ENCODE measurements at places on chromosomes 7 and 10. TPM values are rescaled to one million over a fixed set of nuclear protein-coding genes. Genes with fewer than 3 reads are reported as not detected.

DNA sequence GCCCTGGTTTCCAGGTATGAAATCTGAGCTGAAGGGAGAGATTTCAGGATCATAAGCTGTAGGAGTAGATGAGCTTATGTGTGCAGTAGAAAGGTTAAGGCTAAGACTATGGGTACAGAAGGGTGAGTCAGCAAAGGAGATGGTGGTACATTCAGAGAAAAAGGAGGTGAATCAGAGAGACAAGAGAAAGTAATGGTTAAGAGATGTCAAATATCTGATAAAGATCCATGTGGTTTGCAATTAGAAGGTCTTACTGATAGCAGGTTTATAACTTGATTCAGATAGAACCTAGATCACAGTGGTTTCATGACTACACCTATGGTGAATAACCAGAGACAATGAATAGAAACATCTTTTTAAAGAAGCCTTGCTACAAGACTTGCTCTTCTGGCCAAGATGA lies 4.5 kb upstream of the NPY start:
- DNase-seq = no peak
- peaks cover 13% of the 10 kb centered on the region for H3K27me3 ChIP-seq
- no peak overlapping the region for H3K27ac ChIP-seq
- no peaks in the 10 kb centered on the region for H3K4me1 ChIP-seq

- no peak overlapping the region for H3K27ac ChIP-seq
- H3K27me3 ChIP-seq = no peaks in the 10 kb centered on the region
- no peak overlapping the region for H3K4me3 ChIP-seq
Observed at GRCh38 chr7:108618056-108618455, 48.4 kb downstream of the DNAJB9 start.

- peaks cover 36% of the 10 kb centered on the region for H3K27me3 ChIP-seq
- H3K27ac ChIP-seq = no peak overlapping the region
- no peak for DNase-seq
Observed at GRCh38 chr10:133262696-133263095, 14.0 kb downstream of the ADAM8 start.

DNA sequence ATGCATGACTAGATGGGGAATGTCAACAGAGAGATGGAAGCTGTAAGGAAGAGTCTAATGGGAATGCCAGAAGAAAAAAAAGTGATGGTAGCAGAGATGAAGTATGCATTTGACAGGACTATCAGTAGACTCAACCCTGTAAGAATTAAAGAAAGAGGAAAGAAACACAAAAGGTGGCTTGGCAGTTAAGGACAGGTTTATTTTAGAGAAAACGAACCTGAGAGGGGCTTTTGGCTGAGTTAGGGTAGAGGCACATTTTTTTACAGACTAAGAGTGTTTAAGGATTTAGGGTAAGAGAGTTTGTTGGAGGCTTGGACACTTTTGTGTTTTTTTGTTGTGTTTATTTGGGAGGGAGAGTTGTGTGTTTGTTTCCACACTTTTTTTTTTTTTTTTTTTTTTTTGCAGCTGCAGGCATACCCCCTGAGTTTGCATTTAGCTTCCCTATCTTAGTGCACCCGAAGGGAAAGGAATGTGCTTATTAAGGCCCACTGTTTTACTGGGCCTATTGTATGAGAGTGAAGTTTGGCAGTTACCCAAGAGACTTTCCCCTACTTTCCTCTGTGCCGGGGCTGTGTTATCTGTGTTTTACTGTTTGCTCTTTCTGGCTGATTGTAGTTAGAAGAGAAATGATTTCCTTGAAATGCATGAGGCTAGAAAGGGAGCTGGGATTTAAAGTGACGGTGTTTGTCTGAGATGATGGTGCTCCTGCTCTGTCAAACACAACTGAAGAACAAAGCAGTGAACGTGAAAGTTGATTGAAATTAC lies 32.0 kb downstream of the NPVF start:
- no peaks in the 10 kb centered on the region for H3K4me1 ChIP-seq
- no peak overlapping the region for H3K4me3 ChIP-seq
- H3K27ac ChIP-seq = no peak overlapping the region
- no peaks in the 10 kb centered on the region for H3K36me3 ChIP-seq
- DNase-seq = no peak
- H3K27me3 ChIP-seq = no peaks in the 10 kb centered on the region

GRCh38 chr10:104139221-104139620 lies 17.2 kb downstream of the SFR1 start:
- no peak overlapping the region for H3K4me3 ChIP-seq
- H3K36me3 ChIP-seq = no peaks in the 10 kb centered on the region
- no peaks in the 10 kb centered on the region for H3K4me1 ChIP-seq

GRCh38 chr7:98120559-98120958 lies 13.9 kb downstream of the LMTK2 start:
- no peak overlapping the region for H3K4me3 ChIP-seq
- peaks cover 20% of the 10 kb centered on the region for H3K4me1 ChIP-seq
- no peaks in the 10 kb centered on the region for H3K27me3 ChIP-seq
- no peak for DNase-seq
- H3K36me3 ChIP-seq = no peaks in the 10 kb centered on the region

DNA sequence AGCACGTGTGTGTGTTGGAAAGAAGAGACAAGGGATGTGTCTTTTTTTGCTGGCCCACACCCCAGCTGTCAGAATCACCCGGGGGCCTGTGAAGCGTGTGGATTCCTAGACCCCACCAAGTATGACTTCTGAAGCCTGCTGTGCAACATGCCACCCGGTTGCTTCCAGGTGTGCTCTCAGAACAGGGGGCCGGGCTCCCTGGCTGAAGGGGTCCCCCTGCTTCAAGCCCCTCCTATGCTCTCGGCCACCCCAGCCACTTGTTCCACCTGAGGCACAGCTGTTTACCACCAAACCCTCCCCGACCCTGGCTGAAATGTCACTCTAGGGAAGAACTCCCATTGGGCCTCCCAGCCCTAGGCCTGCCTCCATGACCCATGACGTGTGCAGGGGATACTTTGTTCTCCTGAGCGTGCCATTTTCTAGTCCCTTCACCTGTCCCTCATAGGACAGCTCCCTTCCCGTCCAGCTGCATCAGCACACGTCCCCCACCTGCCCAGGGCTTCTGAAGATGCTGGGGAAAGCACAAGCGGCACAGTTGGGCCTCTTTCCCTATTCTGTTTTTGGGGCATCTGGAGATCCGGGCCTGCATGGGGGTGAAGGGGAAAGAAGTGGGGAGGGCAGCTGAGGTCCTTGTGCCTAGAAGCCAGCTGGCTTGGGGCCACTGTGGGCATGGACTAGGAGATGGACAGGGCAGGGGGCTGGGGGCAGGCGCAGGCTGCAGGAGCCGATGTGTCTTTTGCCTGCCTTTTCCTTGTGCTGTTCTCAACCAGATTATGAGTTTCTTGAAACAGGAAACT lies 33.3 kb downstream of the CRHR2 start:
- no peaks in the 10 kb centered on the region for H3K4me1 ChIP-seq
- DNase-seq = no peak
- no peak overlapping the region for H3K4me3 ChIP-seq

DNA sequence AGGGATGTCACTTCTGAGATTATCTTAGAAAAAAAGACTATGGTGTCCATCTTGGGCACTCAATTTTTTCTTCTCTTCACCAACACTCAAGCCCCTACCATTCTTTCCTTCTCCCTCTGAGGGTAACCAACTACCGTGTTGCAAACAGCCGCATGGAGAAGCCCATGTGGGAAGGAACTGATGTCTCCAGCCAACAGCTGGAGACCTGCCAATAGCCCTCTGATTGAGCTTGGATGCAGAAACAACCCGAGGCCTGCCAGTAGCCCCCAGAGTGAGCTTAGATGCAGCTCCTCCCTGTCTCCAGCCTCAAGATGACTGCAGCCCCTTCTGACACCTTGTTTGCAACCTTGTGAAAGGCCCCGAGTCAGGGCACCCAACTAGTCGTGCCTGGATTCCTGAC lies 36.4 kb upstream of the CHCHD3 start:
- no peak for DNase-seq
- H3K4me3 ChIP-seq = no peak overlapping the region
- no peaks in the 10 kb centered on the region for H3K4me1 ChIP-seq
- H3K27ac ChIP-seq = no peak overlapping the region
- no peaks in the 10 kb centered on the region for H3K36me3 ChIP-seq

GRCh38 chr7:4325732-4326131 lies 356.4 kb upstream of the FOXK1 start:
- H3K4me3 ChIP-seq = no peak overlapping the region
- no peaks in the 10 kb centered on the region for H3K4me1 ChIP-seq
- H3K27me3 ChIP-seq = peaks cover 11% of the 10 kb centered on the region

GRCh38 chr10:12358863-12359564 lies 9.7 kb downstream of the CAMK1D start:
- no peaks in the 10 kb centered on the region for H3K36me3 ChIP-seq
- peaks cover 7% of the 10 kb centered on the region for H3K27me3 ChIP-seq
- H3K4me1 ChIP-seq = peaks cover 31% of the 10 kb centered on the region
- no peak for DNase-seq

DNA sequence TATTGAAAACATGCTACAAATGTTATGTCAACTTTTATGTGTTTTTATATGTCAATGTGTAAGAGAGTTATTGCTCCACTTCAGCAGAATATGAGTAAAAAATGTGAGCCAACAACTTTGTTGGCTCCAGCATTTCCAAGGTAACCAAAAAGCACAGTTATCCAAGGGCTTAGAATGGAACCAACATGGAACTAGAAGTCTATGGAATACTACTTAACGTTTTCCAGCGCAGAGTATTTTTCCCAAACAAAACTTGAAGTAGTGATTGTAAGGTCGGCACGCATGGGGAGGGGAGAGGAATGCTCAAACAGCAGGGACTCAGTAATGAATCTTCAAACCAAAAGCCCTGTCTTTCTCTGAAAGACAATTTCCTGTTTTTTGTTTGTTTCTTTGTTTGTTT lies 45.0 kb upstream of the TSPAN13 start:
- H3K4me1 ChIP-seq = no peaks in the 10 kb centered on the region
- H3K36me3 ChIP-seq = peaks cover 28% of the 10 kb centered on the region
- no peak for DNase-seq

GRCh38 chr10:73717556-73717955 lies 19.6 kb upstream of the AGAP5 start:
- no peak overlapping the region for H3K27ac ChIP-seq
- peaks cover 5% of the 10 kb centered on the region for H3K36me3 ChIP-seq
- H3K4me3 ChIP-seq = no peak overlapping the region
- H3K27me3 ChIP-seq = no peaks in the 10 kb centered on the region
- H3K4me1 ChIP-seq = no peaks in the 10 kb centered on the region
- no peak for DNase-seq

GRCh38 chr10:89373916-89374711 lies 3.7 kb upstream of the IFIT1B start:
- no peak overlapping the region for H3K4me3 ChIP-seq
- peaks cover 19% of the 10 kb centered on the region for H3K4me1 ChIP-seq
- H3K27me3 ChIP-seq = no peaks in the 10 kb centered on the region
- DNase-seq = no peak

GRCh38 chr10:43028143-43028542 lies 48.7 kb upstream of the RET start:
- peaks cover 13% of the 10 kb centered on the region for H3K4me1 ChIP-seq
- peaks cover 32% of the 10 kb centered on the region for H3K27me3 ChIP-seq
- no peak for DNase-seq
- no peak overlapping the region for H3K27ac ChIP-seq
- no peaks in the 10 kb centered on the region for H3K36me3 ChIP-seq

DNA sequence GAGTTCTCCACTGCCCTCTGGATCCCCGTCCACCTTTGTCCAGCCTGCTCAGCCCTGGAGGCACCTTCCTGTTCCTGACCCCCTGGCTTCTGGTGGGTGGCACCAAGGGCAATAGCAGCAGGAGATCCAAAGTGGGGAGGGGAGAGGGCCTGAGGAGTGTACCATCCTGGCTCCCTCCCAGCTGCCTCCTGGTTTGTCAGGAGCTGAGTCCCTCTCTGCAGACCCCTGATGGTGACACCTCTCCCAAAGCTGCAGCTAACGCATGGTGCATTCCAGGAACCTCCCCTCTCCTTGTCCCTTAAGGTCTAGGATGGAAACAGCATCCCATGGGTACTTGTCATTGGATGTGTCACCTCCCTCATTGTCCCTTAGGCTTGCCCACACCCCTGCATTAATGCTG lies 39.6 kb downstream of the VSTM4 start:
- peaks cover 4% of the 10 kb centered on the region for H3K36me3 ChIP-seq
- H3K27me3 ChIP-seq = peaks cover 22% of the 10 kb centered on the region
- peaks cover 11% of the 10 kb centered on the region for H3K4me1 ChIP-seq
- H3K4me3 ChIP-seq = no peak overlapping the region

GRCh38 chr7:953547-954327 lies 743 bp downstream of the ADAP1 start:
- H3K4me3 ChIP-seq = no peak overlapping the region
- no peaks in the 10 kb centered on the region for H3K4me1 ChIP-seq
- H3K27ac ChIP-seq = no peak overlapping the region
- peaks cover 18% of the 10 kb centered on the region for H3K27me3 ChIP-seq
- H3K36me3 ChIP-seq = no peaks in the 10 kb centered on the region

- no peaks in the 10 kb centered on the region for H3K27me3 ChIP-seq
- no peak overlapping the region for H3K4me3 ChIP-seq
Observed at GRCh38 chr7:153530441-153530840, 521.8 kb upstream of the DPP6 start.

SEMA3D gene
- 26.3 TPM for total RNA-seq

NFKB2 gene
- 26.1 TPM for total RNA-seq

SLC18A3 gene
- 16.7 TPM for total RNA-seq

PRSS37 gene
- total RNA-seq = not detected

SORBS1 gene
- total RNA-seq = 15.3 TPM

CRPPA gene
- total RNA-seq = 4.8 TPM

SPDYE2B gene
- not detected for total RNA-seq

OR2A1 gene
- total RNA-seq = 0.19 TPM

FAM180A gene
- not detected for total RNA-seq

EPHA1 gene
- not detected for total RNA-seq
